Hippocampal formation (tissue), 2 donors: ENCODE measurements at places on chromosomes 13 and 19.
A peak's percentile ranks its signal among the peaks of the same experiment; 100 is the strongest.

DNA sequence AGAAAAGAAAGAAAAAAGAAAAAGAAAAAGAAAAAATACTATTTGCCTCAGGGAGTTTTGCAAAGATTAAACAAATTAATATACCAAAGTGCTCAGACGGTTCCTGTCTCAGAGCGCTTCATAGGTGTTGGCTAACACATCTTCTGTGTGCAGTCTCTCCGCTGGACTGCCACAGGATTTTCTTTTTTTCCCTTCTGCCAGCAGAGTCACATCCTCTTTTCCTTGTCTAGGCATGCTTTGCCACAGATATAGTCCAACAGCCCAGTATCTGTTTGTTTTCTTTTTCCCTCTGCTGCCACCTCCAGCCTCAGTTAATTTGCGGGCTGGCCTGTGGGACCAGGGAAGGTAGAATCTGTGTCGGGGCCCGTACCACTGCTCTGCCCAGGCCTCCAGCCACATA is 3.4 kb upstream of the URAD start:
- no peak for DNase-seq

- no peak for DNase-seq
Observed at GRCh38 chr13:86579662-86580061, 780.4 kb upstream of the SLITRK6 start.

- DNase-seq = no peak
Observed at GRCh38 chr13:99421271-99421670, 80.0 kb upstream of the TM9SF2 start.

- DNase-seq = no peak
Observed at GRCh38 chr19:29001597-29002245, 211.2 kb downstream of the UQCRFS1 start.

DNA sequence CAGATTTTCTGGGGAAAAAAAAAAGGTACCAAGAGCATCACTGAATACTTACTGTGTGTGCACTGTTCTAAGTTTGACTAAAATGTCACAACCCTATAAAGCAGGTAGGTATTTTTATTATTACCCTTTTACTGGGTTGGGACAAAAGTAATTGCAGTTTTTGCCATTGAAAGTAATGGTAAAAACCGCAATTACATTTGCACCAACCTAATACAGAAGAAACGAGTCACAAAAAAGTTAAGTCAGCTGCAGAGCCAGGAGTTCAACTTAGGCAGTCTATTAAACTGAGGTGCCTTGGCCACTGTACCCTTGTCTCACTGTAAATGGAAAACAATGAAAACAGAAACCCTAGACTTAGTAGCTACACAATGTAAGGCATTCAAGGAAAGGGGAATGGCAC is 281.9 kb downstream of the SUCLA2 start:
- DNase-seq = no peak

DNA sequence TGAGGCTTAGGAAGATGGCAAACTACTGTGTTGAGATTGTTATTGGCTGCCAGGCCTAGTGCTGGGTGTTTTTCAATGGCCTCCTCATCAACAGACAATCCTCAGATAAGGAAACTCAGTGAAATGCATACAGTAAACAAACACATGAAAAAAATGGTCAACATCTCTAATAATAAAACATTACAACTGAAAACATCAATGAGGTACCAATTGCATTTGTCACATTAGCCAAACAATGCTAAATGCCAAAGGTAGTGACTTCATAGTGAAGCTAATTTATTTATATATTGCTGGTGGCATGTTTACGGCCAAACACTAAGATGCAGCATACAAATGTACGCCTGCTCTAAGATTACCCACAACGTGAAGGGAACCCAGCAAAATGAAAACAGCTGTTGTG is 224.0 kb upstream of the UBL3 start:
- DNase-seq = no peak

DNA sequence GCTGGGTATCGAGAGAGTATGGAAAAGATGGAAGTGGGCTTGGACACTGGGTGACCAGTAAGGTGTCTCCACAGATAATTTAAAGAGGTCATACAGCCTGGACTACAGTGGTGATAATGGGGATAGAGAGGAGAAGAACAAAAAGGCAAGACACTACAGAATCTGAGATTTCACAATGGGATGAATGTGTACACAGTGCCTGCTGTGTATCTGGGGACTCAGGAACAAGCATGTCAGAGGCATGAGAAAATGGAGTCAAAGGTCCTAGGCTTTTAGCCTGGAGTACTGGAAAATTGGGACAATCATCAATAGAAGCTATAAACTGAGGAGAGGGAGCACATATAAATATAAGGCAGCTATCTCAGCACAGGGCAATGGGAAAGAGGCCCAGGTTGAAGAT is 69.4 kb downstream of the TSC22D1 start:
- no peak for DNase-seq

DNA sequence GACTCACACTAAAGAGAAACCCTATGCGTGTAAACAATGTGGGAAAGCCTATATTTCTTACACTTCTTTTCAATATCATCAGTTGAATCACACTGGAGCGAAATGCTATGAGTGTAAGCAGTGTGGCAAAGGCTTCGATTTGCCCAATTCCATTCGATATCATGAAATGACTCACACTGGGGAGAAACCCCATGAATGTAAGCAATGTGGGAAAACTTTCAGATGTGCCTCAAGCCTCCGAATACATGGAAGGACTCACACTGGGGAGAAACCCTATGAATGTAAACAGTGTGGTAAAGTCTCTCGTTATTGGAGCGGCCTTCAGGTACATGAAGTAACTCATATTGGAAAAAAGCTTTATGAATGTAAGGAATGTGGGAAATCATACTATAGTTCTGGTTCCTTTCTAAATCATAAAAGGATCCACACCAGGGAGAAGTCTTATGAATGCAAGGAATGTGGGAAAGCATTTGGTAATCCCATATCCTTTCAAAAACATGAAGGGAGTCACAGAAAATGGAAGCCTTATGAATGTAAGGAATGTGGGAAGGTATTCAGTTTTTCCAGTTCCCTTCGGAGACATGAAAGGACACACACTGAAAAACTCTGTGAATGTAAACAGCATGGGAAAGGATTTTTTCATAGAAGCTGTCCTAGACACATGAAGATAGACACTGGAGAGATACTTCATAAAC is 28.1 kb downstream of the ZNF20 start:
- no peak for DNase-seq

- DNase-seq = no peak
Observed at GRCh38 chr19:1146412-1146699, 27.7 kb downstream of the SBNO2 start.

DNA sequence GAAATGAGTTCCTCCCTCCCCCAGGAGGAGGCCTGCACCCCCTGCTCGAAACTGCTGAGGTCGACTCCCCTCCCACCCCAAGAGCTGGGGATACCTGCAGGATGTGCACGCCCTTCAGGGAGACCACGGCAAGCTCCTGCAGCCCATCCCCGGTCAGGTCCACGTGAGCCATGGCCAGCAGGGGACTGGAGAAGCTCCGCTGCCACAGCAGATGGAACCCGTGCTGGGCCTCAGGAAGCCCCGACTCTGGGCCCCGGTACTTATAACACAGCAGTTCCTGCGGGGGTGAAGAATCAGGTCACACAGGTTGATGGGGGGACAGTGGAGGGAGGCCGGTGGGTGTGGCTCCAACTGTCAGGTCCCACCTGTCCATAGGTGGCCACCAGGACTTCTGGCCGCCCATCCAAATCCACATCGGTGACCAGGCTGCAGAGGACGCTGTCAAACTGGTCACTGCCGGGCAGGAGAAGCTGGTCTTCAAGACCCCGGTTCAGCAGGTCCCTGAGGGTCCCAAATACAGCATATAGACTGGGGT is 4.8 kb upstream of the SLC8A2 start:
- DNase-seq = no peak

GRCh38 chr13:113060557-113061270 is 44.9 kb upstream of the F7 start:
- DNase-seq = no peak

DNA sequence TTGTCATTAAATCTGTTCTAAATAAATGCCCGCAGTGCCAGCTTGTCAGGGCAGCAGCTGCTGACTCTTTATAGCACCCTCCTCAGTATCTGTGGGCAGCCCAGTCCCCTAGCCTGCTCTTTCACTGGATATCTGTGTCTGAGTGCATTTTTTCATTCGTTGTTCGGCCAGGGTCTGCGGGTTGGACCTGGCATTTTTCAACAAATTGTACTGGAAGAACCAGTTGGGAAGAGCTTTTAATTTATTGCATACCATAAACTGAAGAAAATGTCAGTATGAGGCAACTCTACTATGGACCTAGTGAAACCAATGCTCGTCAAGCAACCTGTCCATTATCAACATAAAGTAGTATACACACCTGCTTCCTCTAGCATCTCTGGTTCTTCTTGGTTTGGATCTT is 8.6 kb downstream of the NLRP13 start:
- DNase-seq = no peak

DNA sequence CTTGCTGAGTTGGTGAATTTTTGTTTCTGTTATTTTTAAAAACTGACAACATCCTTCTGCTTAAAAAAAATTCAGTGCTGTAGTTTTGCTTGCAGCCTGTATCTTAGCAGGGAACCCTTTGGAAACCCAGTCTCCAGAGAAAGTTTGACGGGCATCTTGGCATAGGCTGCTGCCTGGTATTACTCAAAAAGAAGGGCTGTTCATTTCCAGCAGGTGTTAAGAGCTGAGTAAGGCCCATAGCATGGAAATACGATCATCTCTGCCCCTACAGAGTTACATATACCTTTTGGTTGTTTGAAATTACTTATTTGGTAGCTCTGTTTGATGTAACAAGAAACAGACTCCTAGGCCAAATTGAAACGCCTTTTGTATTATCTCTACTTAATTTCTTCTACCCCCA is 41.5 kb downstream of the URI1 start:
- DNase-seq = no peak

DNA sequence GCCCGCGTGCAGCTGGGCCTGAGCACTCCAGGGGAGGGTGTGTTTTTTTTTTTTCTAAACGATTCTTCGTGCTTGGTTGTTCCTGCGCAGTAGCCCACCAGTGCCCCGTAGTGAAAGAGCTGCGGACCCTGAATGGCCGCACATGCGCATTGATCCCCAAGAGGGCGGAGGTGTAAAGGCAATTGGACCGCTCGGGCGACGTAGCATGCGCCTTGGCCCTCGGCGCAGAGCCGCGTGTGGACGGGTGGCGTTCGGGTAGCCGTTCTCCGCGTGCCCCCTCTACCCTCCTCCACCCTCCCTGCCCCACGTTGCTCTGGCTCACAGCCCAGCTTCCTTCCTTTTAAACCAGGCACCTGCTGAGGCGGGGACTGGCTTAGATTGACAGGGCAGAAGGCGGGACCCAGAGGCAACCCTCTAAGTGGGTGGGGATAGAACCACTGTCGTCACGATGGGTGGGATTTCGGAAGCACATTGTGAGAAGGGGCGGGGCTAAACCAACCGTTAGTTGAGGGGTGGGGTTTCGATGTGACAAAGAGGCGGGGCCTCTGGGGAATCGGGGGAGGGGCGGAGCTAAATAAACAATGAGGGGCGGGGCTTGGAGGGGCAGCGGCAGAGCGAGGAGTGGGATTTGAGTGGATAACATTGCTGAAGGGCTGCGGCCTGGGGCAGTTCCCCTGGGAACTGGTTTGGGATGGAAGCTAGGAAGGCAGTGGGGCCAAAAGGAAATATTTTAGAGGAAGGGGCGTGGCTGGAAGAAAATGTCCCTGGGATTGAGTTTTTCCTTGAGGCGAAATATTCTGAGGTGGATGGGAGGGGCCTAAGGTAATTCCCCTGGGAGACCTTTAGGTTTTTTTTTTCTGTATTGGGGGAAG is 543 bp upstream of the NUP62 start:
- peak; percentile 90 for DNase-seq

DNA sequence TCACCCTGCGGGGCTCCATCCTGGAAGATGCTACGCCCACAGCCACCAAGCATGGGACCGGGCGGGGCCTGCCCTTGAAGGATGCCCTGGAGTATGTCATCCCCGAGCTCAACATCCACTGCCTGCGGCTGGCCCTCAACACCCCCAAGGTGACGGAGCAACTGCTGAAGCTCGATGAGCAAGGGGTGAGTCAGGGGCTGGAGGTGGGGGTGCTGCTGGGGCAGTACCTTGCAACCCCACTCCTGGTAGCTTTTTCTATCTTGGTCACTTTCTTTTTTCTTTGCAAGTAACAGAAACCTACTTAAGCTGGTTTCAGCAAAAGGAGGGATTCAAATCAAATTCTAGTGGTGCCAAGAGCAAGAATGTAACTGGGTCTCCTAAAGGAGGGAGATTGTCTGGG is 124.1 kb downstream of the DPF1 start:
- no peak for DNase-seq

DNA sequence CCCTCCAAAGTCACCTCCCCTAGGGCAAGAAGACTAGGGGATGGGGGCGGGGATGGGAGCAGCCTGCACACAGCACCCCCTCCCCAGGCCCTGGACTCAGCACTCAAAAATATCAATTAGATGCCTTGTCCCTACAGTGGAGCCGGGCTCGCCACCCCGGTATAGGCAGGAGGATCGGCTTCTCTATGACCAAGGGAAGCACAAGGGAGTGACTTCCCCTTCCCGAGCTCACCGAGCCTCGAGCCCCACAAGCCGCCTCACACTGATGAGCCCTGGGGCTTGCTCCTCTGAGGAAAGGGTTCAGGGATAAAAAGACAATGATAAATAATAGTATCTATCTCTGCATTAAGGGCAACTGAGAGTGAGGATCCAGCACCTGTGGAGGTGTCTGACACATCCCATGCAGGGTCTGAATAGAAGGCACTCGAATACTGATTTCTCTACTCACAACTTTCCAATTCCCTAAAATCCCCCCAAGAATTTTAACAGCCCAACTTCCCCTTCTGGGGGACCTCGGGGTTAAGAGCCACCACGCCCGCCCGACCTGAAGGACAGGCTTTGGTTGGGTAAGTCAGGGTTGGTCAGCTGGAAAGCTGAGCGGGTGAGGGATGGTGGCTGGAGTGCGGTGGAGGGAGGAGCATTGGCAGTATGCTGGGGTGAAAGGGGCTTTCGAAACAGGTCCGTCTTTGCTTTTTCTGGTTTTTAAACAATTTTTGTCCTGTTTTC is 51.3 kb downstream of the STK24 start:
- no peak for DNase-seq

- no peak for DNase-seq
Observed at GRCh38 chr13:85436029-85436428, 363.2 kb downstream of the SLITRK6 start.

- no peak for DNase-seq
Observed at GRCh38 chr13:44758630-44759383, 182.7 kb upstream of the TSC22D1 start.

GRCh38 chr19:44072543-44073401 is 813 bp downstream of the ZNF284 start:
- DNase-seq = no peak

- no peak for DNase-seq
Observed at GRCh38 chr19:27822336-27822735, 1390.6 kb downstream of the UQCRFS1 start.

- no peak for DNase-seq
Observed at GRCh38 chr13:41193469-41193868, 900 bp downstream of the KBTBD7 start.

DNA sequence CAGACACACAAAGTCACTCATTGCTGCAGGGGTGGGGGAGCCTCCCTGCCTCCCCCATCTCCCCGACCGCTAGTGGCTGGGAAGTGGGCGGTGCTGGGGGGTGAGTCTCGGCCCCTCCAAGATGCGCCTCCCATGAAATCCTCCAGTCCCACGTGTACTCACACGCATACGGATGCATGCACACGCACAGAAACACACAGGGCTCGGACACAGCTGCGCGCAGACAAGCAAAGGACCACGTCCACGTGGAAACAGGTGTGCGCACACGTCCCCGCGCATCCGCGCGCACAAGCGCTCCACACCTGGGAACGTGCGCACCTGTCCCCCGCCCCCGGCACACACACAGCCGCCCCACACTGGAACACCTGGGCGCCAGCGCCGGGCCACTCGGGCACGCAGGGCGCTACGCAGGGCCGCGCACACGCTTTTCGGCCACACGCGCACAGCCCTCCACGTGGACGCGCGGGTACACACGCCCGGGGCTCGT is 687 bp downstream of the MATK start:
- no peak for DNase-seq
